Renal pelvis (tissue), 12 donors: ENCODE measurements at places on chromosomes 7 and 10. TPM values are rescaled to one million over a fixed set of nuclear protein-coding genes. Genes with fewer than 3 reads are reported as not detected.

IKZF1 gene
- 1.8 TPM for polyA plus RNA-seq

CLDN4 gene
- polyA plus RNA-seq = 91.5 TPM

ANKRD30A gene
- not detected for polyA plus RNA-seq

FOXK1 gene
- 15.5 TPM for polyA plus RNA-seq

HOXA7 gene
- polyA plus RNA-seq = 28.6 TPM

PCDH15 gene
- polyA plus RNA-seq = 5.5 TPM

SPDYE1 gene
- polyA plus RNA-seq = 1.8 TPM

BTBD16 gene
- 0.96 TPM for polyA plus RNA-seq

TBX20 gene
- polyA plus RNA-seq = not detected

FBXL13 gene
- polyA plus RNA-seq = 1.8 TPM

PDGFA gene
- polyA plus RNA-seq = 47.9 TPM

HTRA1 gene
- 156 TPM for polyA plus RNA-seq

H2BK1 gene
- not detected for polyA plus RNA-seq

RTKN2 gene
- 12.1 TPM for polyA plus RNA-seq

HIBADH gene
- polyA plus RNA-seq = 88.7 TPM

FAM13C gene
- polyA plus RNA-seq = 8.7 TPM

PIK3CG gene
- 2.7 TPM for polyA plus RNA-seq

NUTM2B gene
- 0.84 TPM for polyA plus RNA-seq

TSPAN14 gene
- polyA plus RNA-seq = 97.3 TPM

ZNF138 gene
- polyA plus RNA-seq = 12.6 TPM

ORC5 gene
- 26.5 TPM for polyA plus RNA-seq

ZMIZ1 gene
- 78.7 TPM for polyA plus RNA-seq
